GDM1 (cell line): ENCODE measurements at places on chromosomes 3 and 15.

DNA sequence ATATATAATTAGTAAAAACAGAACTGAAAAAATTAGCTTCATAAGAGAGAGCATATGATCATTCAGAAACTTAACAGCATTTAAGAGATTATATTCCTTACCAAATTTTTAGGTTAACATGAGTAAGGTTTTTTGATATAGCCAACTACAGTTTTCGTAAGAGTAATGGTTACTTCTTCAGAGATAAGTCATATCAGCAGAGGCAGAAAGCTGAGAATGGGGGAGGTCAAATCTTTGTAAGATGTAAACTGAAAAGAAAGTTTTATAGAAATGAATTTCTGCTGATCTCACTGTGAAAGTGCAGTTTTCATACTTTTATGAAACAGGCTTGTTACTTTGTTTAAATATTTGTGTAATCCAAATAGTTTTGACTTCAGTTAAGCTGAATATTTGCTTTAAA lies 193.3 kb downstream of the ZBTB20 start:
- DNase-seq: no peak

- DNase-seq: no peak
These were observed 101.0 kb downstream of the ATG7 start for GRCh38 chr3:11373235-11373634.

- no peak for DNase-seq
These were observed 1.7 kb downstream of the LRRN1 start for GRCh38 chr3:3800685-3801493.

DNA sequence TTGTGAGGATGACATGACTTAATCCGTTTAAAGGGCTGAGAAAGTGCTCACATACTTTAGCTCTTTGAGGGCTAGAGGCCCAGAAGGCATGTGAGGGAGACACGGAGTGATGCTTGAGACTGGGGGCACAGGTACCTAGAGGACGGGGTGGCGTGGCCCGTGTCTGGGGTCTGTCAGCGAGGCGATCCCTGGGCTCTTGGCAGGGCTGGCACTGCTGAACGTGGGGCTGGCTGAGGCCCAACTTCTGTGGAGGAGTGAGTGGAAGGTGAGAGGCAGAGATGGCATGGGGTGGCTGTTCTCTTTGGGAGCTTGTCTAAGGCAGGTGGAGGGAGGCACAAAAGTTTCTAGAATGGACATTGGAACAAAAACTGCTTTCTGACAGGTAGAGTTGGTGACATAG lies 9.5 kb downstream of the SEMA4B start:
- no peak for DNase-seq
